ENCODE measurements at places on chromosomes 3 and 15.
A peak's percentile ranks its signal among the peaks of the same experiment; 100 is the strongest.

DNA sequence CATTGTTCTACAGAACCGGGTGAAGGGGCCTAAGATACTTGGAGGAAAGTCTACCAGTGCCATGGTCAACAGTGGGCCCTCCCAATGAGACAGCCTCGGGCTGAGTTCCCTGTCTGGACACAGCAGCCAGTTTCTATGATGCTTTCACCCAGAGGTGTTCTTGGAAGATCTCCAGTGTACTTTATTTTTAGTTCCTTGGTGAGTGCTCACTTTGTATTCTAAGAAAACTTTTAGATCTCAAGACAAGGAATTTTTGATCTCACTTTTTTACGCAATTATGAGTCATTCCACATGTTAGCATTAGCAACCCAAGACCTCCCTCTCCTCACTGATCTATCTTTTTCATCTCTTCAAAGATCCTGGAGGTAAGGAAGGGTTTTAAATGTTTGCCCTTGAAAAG is 287.7 kb downstream of the RORA start:
- DNase-seq, result no peak

GRCh38 chr3:170751083-170751898 is 118.7 kb downstream of the RPL22L1 start:
- peak; percentile 91 for DNase-seq

GRCh38 chr3:38313263-38313662 is 31.2 kb downstream of the SLC22A14 start:
- DNase-seq, result no peak

DNA sequence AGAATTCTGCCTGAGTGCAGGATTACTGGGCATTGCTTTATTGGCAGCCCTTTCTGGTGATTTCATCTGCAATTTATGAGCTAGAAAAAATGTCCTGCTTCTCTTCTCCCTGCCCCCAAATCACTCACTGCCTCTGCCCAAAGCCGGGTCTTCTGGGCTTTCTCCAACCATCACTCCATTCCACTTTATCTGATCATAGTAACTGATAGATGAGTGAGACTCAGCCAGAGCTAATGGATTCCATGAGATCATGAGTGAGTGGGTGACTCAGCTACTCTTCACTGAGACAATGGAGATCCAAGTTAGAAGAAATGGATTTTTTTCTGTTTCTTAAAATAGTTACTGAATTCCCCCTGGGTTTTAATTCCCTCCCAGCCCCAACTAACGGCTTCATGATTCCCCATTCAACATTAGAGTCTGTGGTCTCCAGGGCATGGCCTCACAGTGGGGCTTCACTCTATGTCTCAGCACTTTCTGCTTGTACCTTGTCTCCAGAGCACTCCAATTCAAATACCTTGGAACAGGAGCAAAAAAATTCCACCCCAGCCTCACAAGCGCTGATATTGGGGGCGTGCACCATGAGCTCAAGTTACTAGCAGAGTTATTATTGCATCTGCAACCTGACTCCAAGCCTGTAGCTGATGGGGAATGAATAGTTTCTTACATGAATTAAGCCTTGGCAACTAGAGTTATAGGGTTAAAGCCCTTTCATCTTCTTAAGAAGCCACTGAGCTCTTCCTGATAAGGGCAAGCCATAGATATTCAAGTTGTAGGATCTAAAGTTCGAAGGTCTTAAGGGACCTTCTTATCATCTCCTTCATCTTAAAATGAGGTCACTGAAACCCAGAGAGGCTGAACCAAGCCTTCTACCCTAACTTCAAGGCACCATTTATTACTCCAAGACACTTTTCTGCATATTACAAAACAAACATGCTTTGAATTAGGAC is 85.9 kb downstream of the AGBL1 start:
- DNase-seq, result no peak

GRCh38 chr3:52882377-52882776 is 15.0 kb downstream of the STIMATE start:
- no peak for DNase-seq

GRCh38 chr3:57227930-57228751 is 612 bp downstream of the APPL1 start:
- peak; percentile 40 for DNase-seq

- DNase-seq, result no peak
These were observed 2.3 kb upstream of the MUC4 start for GRCh38 chr3:195813916-195814640.
